ENCODE measurements at places on chromosomes 5 and 9. TPM values are rescaled to one million over a fixed set of nuclear protein-coding genes. Genes with fewer than 3 reads are reported as not detected.
A peak's percentile ranks its signal among the peaks of the same experiment; 100 is the strongest.

DNA sequence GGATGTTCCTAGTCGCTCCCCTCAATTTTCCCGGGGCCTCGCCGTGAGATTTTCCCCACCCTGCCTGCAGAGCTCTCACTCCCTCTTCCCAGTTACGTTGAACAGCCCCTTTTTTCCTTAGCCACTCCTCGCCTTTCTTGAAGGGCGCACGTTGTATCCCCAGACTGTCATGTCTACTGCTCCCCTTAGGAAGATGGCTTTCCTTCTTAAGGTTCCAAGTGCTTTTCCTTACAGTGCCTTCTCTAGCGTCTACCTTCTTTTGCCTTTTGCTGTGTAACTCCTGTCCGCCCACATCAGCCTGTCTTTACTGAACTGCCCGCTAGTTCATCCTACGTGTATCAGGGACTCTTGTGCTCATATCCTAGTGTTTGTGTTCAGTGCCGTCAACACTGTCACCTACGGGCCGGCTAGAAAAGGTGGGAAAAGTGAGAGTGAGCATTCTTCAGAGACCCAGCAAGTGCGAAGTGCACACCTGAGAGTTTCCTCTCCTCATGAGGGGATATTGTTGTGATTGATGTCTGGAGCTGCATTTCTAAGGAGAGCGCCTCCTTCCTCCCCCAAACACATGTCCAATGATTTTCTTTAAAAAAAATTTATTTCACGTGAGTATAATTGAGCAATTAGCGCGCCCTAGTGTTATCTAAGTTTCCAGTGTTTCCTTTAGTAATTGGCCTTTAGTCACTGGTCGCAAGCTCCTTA, 764 bp downstream of the CAMLG start:
- H3K36me3 ChIP-seq: peaks cover 12% of the 10 kb centered on the region
- peak overlapping the region; percentile 83 for H3K4me3 ChIP-seq
- peaks cover 16% of the 10 kb centered on the region for H3K4me1 ChIP-seq
- H3K27ac ChIP-seq: peak overlapping the region; percentile 80
- peak; percentile 44 for DNase-seq

DNA sequence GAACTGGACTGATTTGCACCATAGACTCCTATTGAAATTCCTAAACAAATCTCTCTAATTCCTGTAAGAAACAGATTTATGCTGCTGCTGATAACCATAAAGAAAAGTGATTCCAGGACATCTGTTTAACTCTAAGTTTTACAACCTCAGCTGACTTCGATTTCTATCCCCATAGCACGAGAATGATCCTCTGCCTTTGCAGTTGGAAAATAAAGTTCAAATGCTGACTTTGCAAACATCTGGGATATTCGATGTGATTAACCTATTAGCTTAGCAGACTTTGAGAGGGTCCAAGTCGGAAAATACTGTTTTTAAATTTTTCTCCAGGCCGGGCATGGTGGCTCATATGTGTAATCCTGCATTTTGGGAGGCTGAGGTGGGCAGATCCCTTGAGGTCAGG, 247.3 kb downstream of the PSAT1 start:
- H3K4me3 ChIP-seq: no peak overlapping the region
- H3K27me3 ChIP-seq: peaks cover 9% of the 10 kb centered on the region
- H3K36me3 ChIP-seq: no peaks in the 10 kb centered on the region
- H3K27ac ChIP-seq: no peak overlapping the region
- DNase-seq: no peak
- H3K4me1 ChIP-seq: peaks cover 10% of the 10 kb centered on the region

Gene PHPT1
- total RNA-seq: 192 TPM

Gene IFNA10
- total RNA-seq: not detected

Gene GFI1B
- total RNA-seq: not detected

All from astrocyte (in vitro differentiated cells and primary cell).